BJ (cell line): ENCODE measurements at places on chromosomes 11 and 22.

- no peak for DNase-seq
Measured at GRCh38 chr11:68678031-68678441, 6.3 kb upstream of the GAL start.

DNA sequence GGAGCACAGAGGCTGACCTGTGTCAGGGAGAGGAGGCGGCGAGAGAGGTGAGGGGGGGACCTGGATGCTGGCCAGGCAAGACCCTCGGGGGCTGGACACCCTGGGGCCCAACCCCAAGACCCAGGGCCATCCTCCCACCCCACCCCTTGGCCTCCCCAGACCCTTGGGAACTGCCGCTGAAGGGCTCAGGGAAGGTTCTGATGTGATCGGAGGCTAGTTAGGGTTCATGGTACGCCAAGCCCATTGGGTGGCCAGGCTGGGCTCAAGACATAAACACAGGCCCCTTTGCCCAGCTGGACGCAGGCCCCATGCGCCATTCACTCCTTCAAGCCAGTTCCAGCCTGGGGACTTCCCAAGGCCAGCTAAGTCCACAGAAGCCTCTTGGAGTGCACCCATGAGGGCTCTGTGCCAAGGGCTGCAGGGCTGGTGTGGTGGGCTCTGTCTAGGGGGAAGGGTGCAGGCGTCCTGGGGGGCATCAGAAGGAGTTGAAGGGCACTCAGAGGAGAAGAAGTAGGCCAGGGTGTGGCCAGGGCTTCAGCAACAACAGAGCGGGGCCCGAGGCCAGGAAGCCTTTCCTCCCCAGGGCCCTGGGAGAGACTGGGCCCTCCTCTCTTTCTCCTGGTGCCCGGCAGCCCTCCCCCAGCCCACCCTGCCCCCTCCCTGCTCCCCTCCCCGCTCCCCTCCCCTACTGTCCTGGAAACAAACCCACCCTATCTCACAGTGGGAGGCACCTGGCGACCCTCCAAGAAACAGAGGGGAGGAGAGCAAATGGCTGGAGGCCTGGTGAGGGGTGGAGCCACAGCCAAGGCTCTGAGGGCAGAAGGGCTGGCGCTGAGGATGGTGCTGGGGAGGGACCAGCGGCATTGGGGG, 12.9 kb downstream of the TSPAN32 start:
- DNase-seq = no peak

DNA sequence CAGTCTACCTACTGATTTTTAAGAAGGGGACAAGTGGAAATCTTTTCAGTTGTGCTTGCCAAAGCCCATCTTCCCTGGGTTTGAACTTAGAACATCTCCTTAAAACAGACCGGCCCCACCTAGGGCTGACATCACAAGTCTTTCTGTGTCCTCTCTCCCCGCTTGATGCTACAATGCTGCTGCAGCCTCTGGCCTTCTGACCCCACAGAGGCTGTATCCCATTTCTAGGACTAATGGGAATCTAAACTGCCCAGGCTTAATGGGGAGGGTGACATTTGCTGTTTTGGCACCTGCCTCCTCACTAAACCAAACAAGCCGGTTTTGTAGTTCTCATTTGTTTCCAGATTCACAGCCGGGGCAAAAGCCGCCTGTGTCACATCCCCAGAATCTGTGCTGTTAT, 121.3 kb upstream of the CADM1 start:
- DNase-seq = no peak

DNA sequence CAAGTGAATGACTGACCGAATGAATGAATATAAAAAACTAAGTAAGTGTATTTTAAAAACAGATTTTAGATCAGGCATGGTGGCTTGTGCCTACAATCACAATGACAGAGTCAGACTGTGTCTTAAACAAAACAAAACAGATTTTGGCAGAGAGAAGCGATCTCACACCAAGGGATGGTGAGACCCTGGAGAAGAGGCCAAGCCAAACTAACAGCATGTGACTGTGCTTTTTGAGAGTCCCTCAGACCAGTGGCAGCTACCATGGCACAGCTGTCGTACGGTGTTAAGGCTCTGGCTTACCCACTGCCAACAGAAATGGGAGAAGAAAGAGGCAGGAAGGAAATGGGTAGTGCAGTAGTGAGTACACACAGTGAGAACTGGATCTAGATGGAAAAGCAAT, 60.6 kb downstream of the SGSM3 start:
- no peak for DNase-seq

- DNase-seq = no peak
Measured at GRCh38 chr11:20162824-20163782, 2.8 kb upstream of the DBX1 start.
